HFFc6 (cell line): ENCODE measurements at places on chromosomes 16 and 17. TPM values are rescaled to one million over a fixed set of nuclear protein-coding genes. Genes with fewer than 3 reads are reported as not detected.

The SMIM22 gene
- not detected in 3 replicates for total RNA-seq

The MT1H gene
- total RNA-seq: not detected in 3 replicates

The SYT17 gene
- not detected in 3 replicates for total RNA-seq

The MYH4 gene
- total RNA-seq: not detected in 3 replicates

The SDR42E1 gene
- total RNA-seq: not detected in 2 replicates

The FOXC2 gene
- total RNA-seq: 5.4 to 8.0 TPM (median 7.9 TPM) in 3 replicates
